ENCODE measurements at places on chromosomes 3 and 15.

DNA sequence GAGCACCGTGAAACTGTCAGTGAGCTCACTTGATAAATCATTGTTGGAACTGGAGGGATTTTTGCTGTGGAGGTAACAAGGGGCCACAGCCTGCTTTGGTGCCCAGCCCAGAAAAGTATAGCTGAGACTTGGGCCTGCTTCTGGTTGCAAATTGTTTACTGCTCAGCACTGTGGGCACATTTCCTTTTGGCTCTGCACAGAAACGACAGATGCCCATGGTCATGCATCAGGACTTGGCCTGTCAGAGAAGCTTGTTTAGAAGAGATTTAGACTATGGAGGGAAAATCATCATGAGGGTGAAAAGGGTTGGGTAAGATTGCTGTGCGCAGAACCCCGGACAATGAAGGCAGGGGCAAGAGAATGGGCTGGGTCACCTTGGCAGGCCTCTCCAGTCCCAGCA lies 286.1 kb upstream of the CTNNB1 start:
- peaks cover 7% of the 10 kb centered on the region for H3K4me1 ChIP-seq
- DNase-seq, result peak; percentile 49
- no peak overlapping the region for H3K27ac ChIP-seq
- no peak overlapping the region for H3K4me3 ChIP-seq
- no peaks in the 10 kb centered on the region for H3K36me3 ChIP-seq

DNA sequence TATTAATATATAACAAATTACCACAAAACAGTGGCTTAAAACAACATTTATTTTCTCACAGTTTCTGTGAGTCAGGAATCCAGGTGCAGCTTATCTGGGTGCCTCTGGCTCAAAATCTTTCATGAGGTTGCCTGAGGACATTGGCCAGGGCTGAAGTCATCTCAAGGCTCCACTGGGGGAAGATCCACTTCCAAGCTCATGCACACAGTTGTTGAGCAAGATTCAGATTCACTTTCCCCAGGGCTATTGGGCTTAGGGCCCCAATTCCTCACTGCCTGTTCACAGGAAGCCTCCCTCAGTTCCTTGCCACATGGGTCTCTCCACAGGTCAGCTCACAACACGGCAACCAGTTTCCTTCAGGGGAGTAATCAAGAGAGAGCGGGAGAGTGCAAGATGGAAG lies 35.0 kb downstream of the RFTN1 start:
- H3K36me3 ChIP-seq, result no peaks in the 10 kb centered on the region
- no peaks in the 10 kb centered on the region for H3K27me3 ChIP-seq
- no peak overlapping the region for H3K4me3 ChIP-seq
- H3K27ac ChIP-seq, result no peak overlapping the region
- no peak for DNase-seq

GRCh38 chr3:132898141-132898540 lies 140.1 kb upstream of the TMEM108 start:
- no peaks in the 10 kb centered on the region for H3K4me1 ChIP-seq
- H3K4me3 ChIP-seq, result no peak overlapping the region
- H3K27ac ChIP-seq, result no peak overlapping the region
- H3K36me3 ChIP-seq, result no peaks in the 10 kb centered on the region

- no peak overlapping the region for H3K27ac ChIP-seq
- H3K4me1 ChIP-seq, result no peaks in the 10 kb centered on the region
- H3K4me3 ChIP-seq, result no peak overlapping the region
- no peak for DNase-seq
These were observed 13.3 kb upstream of the SUSD5 start for GRCh38 chr3:33231756-33232465.

DNA sequence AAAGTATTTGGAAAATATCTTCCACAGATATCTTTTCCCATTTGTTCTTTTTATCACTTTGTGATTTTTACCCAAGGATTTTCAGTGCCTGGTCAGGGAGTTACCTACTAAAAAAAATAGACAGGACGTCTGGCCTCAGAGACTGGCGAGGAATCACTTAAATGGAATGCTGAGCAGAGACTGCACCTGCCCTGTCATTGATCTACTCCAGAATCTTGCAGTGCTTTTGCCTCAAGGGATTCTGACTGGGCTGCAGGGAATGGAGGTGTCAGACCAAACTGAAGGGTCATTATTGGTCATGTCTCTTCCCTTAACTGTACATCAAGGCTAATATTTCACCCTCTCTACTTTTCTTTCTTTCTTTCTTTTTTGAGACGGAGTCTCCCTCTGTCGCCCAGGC lies 12.1 kb upstream of the RYR3 start:
- no peaks in the 10 kb centered on the region for H3K36me3 ChIP-seq
- no peak for DNase-seq
- H3K4me3 ChIP-seq, result no peak overlapping the region
- H3K27ac ChIP-seq, result no peak overlapping the region
- H3K4me1 ChIP-seq, result peaks cover 4% of the 10 kb centered on the region

GRCh38 chr3:112777811-112778210 lies 68.9 kb downstream of the CD200R1L start:
- no peaks in the 10 kb centered on the region for H3K36me3 ChIP-seq
- H3K27ac ChIP-seq, result no peak overlapping the region
- no peaks in the 10 kb centered on the region for H3K27me3 ChIP-seq
- H3K4me1 ChIP-seq, result no peaks in the 10 kb centered on the region

GRCh38 chr15:59063042-59063441 lies 41.9 kb upstream of the CCNB2 start:
- no peak overlapping the region for H3K4me3 ChIP-seq
- H3K27me3 ChIP-seq, result no peaks in the 10 kb centered on the region
- no peak overlapping the region for H3K27ac ChIP-seq
- DNase-seq, result no peak

DNA sequence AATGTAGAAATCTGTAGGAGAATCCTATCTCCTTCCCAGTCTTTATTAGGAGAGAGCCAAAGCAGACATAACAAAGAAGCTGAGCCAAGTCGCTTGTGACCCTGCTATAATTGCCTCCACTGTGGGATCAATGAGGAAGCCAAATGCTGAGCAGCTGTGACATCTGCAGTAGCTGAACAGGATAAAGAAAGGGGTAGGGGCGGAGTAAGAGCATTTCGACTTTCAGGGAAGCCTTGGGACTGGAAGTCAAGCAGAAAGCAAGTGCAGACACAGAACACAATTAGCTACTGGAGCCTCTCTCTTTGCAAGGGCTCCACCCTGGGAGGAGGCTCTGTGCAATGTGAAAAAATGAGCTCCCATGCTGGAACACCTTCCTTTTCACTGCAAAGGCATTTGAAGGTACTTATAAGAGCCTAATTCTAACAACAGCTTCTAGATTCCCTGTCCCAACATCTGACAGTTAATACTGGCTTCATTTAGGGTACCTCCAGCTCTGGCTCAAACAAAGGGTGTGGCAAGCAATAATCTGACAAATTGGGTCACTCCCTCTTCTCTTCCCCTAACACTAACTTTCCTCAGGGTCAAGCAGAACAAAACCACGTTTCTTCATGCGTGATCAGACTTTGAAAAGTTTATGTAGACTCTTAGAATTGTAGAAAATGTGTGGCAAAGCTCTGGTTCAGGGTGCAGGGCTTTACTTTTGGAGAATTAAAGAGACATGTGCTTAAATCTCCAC lies 166.4 kb downstream of the CADPS start:
- no peak overlapping the region for H3K4me3 ChIP-seq
- no peak for DNase-seq
- H3K27me3 ChIP-seq, result no peaks in the 10 kb centered on the region
- peaks cover 7% of the 10 kb centered on the region for H3K4me1 ChIP-seq
- H3K27ac ChIP-seq, result no peak overlapping the region

DNA sequence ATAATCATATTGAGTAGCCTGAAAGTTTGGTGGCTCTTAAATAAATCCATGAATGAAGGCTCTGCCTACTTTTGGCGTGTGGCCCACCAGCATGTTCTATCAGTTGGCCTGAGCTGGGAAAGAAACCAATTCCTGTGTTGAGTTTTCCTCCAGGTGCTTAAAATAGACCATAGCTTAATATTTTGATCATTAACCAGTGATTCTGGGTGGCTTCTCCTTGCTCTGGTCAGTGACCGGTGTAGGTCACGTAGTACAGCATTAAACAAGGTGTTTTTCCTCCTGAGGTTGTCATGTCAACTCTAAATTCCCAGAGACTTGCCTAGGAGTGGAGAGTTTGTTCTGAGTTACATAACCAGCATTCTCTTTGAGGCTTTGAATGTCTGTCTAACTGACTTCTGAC lies 1.3 kb downstream of the HHLA2 start:
- no peak for DNase-seq
- no peaks in the 10 kb centered on the region for H3K4me1 ChIP-seq
- no peaks in the 10 kb centered on the region for H3K36me3 ChIP-seq
- H3K27me3 ChIP-seq, result no peaks in the 10 kb centered on the region

DNA sequence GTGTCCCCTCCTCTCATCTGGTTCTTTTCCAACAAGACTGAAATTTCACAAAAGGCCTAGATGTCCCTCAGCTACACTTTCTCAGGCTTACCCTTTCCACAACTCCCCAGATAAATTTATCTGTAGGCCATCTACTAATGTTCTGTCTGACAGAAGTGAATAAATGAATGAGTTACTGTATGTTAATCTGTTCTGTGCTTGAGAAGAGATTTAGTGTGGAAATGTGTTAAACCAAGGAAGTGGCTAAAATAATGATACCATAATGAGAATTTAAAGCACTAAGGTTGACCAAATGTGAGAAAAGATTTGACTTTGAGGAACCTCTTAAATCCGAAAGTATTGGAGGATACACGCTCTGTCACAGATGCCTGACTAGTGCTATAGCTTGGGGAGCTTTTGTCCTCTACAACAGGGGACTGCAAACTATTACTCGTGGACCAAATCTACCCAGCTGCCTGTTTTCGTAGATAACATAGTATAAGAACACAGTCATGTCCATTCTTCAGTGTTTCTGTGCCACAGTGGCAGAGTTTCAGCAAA lies 74.8 kb upstream of the P2RY1 start:
- H3K4me1 ChIP-seq, result no peaks in the 10 kb centered on the region
- no peak for DNase-seq
- H3K4me3 ChIP-seq, result no peak overlapping the region
- H3K36me3 ChIP-seq, result no peaks in the 10 kb centered on the region

GRCh38 chr3:7238565-7239295 lies 377.8 kb downstream of the GRM7 start:
- H3K4me3 ChIP-seq, result no peak overlapping the region
- H3K4me1 ChIP-seq, result no peaks in the 10 kb centered on the region
- no peak overlapping the region for H3K27ac ChIP-seq
- DNase-seq, result no peak
- H3K27me3 ChIP-seq, result no peaks in the 10 kb centered on the region
- no peaks in the 10 kb centered on the region for H3K36me3 ChIP-seq

- no peaks in the 10 kb centered on the region for H3K36me3 ChIP-seq
- H3K4me3 ChIP-seq, result no peak overlapping the region
- no peak overlapping the region for H3K27ac ChIP-seq
- no peaks in the 10 kb centered on the region for H3K27me3 ChIP-seq
- no peaks in the 10 kb centered on the region for H3K4me1 ChIP-seq
- no peak for DNase-seq
These were observed 51.0 kb upstream of the LMCD1 start for GRCh38 chr3:8450618-8451017.

DNA sequence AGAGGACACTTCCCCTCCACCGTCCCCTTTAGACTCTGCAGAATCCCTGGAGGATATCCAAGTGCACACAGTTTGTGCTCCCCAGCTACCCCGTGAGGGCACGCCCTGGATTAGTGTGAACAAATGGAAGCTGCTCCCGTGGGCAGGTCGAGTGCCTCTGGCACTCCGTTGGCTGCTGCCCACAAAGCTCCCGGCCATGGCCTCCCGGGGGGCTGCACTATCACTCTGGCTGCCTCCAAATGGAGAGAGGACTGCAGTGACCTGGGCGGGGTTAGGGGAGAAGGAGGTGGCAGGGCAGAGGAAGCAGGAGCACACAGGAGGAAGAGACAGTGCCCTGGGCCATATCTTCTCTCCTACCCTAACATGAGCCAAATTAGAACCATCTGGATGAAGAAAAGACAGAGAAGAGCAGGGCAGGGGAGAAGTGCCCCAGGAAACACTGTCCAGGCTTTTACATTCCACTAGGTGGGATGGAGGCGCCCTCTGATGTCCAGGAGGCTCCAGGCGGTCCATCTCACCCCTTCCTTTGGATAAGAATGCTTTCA lies 29.4 kb upstream of the ACAD9 start:
- no peak for DNase-seq
- H3K27ac ChIP-seq, result no peak overlapping the region
- peaks cover 24% of the 10 kb centered on the region for H3K4me1 ChIP-seq
- no peak overlapping the region for H3K4me3 ChIP-seq
